Right renal cortex interstitium (tissue), 3 donors: ENCODE measurements at places on chromosomes 7 and 10. TPM values are rescaled to one million over a fixed set of nuclear protein-coding genes. Genes with fewer than 3 reads are reported as not detected.

Gene UCN3
- polyA plus RNA-seq, result 2.4 TPM

Gene PAXIP1
- 19.6 TPM for polyA plus RNA-seq

Gene OTUD1
- polyA plus RNA-seq, result 29.7 TPM

Gene EN2
- polyA plus RNA-seq, result 0.15 TPM

Gene SLC26A3
- 0.40 TPM for polyA plus RNA-seq

Gene KBTBD2
- polyA plus RNA-seq, result 60.5 TPM

Gene COL1A2
- 651 TPM for polyA plus RNA-seq

Gene PLPP4
- 6.2 TPM for polyA plus RNA-seq

Gene CALHM1
- 0.07 TPM for polyA plus RNA-seq

Gene MSMB
- polyA plus RNA-seq, result not detected

Gene COL28A1
- 9.8 TPM for polyA plus RNA-seq

Gene SMIM30
- polyA plus RNA-seq, result 103 TPM

- no peak for DNase-seq
Measured at GRCh38 chr7:132141109-132141508, 435.2 kb downstream of the PLXNA4 start.

DNA sequence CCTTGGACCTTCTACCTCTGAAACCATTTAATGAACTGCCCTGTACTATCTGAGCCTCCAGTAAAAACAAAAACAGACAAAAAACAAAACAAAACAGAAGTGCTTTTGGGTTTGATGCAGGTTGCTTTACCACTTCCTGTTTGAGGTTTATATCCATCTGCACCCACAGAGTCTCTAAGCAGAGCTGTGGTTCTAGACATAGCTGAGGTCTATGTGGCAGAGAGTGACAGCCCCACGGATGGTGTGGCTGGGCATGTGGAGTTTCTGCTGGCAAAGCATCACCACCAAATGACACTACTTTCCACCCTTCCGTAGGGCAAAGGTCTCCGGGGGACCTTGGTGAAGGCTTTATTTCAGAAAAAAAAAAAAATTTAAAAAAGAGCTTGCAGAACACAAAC, 754.2 kb downstream of the GRID1 start:
- no peak for DNase-seq

DNA sequence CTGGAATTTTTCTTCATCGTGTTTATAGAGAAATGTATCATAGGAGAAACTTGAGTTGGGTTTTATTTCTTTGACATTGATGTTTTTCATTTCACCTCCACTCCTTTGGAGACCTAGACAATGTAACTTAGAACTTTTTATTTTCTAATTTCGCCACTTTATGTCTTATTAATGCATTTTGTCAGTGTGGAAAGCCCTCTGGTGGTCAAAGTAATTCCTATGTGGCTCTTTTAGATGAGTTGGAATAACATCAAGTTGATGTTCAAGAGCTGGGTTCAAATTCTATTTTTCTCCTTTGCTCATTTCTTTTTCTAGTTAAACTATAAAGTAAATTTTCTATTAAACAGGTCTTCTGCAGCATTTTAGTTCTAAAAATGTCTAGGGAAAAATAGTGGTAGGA, 478.6 kb downstream of the LRMDA start:
- no peak for DNase-seq

DNA sequence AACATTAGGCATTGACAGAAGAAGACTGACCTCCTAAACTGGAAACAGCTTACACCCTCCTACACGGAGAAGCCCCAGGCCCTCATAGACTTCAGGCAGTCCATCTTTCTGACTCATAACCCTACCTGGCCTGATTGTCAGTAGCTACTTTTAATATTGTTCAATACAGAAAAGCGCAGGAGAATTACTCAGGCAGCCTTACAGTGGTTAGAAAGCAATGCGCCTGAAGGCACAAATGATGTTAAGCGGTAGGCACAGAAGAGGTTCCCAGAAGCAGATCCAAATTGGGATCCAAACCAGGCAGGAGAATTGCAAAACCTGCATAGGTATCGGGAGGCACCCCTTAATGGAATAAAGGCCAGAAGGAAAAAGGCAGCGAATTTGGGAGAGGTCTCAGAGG, 5.4 kb upstream of the CYREN start:
- no peak for DNase-seq

GRCh38 chr10:79077488-79078173, 8.9 kb downstream of the ZMIZ1 start:
- DNase-seq, result no peak

GRCh38 chr10:88131511-88132139, 268.2 kb downstream of the PTEN start:
- no peak for DNase-seq

GRCh38 chr7:155323001-155323638, 25.4 kb downstream of the INSIG1 start:
- DNase-seq, result no peak

GRCh38 chr10:16481052-16481728, 40.5 kb downstream of the C1QL3 start:
- no peak for DNase-seq

DNA sequence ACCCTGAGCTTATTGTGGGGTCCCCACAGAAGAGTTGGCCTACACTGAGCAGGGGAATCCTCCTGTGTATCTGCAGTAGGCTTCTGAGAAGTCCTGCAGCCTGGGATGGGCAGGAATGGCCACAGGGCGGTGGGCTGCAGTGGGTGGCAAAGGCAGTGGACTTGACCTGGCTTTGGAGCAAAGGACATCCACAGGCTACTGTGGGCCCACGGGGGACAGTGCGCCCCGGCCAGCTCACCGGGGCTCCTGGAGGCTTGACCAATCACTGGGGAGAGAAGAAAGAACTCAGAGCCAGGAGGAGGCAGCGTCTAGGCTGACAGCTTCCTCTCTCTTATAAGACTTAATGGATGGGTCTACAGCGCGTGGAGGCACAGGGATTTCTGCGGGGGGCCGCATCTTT, 488.8 kb upstream of the MGMT start:
- no peak for DNase-seq

GRCh38 chr7:84110400-84110799, 84.2 kb downstream of the SEMA3A start:
- no peak for DNase-seq

GRCh38 chr7:159140170-159140910, 4.3 kb downstream of the VIPR2 start:
- no peak for DNase-seq

DNA sequence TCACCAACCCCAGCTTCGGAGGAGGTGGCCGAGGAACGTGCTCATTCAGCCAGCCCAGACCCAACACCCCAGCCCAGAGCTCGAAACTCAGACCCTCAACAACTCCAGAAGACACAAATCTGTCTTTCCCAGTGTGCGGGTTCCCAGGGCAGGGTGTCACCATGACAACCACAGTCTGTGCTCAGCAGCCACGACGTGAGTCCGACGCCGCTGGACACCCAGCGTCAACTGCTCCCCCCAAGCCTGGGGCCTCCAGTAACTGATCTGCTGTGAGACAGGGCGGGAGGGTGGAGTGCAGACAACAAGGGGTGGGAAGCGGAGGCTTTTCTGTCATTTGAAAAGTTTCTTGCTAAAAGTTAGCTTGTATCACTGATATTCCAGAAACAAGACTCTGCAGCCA, 167.2 kb downstream of the MAD1L1 start:
- DNase-seq, result no peak

GRCh38 chr7:99579956-99580777, 17.9 kb upstream of the TMEM225B start:
- DNase-seq, result no peak

GRCh38 chr7:116740231-116740630, 68.2 kb downstream of the MET start:
- no peak for DNase-seq

DNA sequence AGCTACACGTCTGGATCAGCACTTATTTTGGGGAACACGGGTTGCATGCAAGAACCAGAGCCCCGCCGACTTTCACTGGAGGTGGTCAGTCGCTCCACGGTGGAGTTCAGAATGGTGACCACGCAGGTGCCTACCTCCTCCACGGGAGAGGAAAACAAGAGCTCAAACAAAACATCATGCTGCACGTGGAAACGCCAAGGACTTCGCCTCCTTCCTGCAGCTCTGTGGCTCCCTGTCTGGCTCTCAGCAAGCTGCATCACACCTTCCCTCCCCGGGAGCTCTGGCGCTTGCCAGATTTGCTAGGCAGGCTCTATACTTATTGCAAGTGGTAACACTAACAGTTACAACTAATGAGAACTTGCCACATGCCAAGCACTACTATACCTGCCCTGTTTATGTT, 26.0 kb downstream of the GSDME start:
- DNase-seq, result no peak

GRCh38 chr7:20021831-20022230, 195.4 kb downstream of the MACC1 start:
- no peak for DNase-seq

GRCh38 chr10:108399465-108399864, 1235.0 kb upstream of the SORCS1 start:
- no peak for DNase-seq

DNA sequence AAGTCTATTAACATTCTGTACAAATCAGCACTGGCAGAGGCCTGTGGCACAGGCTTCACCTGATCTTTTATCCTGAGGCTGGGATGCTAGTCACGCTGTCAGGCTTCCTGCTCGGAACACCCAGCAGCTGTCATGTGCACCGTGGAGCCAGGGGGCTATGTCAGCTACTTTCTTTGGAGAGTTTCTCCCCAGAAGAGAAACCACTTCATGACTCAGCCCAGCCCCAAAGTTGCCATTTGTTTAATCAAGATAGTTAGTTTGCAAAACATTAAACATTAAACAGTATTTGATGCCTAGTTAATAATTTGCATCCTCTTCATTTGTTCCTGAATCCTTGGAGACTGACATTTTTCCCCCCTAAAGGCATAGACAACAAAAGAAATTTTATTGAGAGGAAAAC, at the start of gene HABP2:
TSS of gene HABP2 (plus strand) at position 353 of the 400 bp plus-strand sequence. CDS start 69 bp downstream, outside the sequence.
- no peak for DNase-seq

GRCh38 chr7:128161466-128162125, 79.5 kb upstream of the LEP start:
- no peak for DNase-seq

DNA sequence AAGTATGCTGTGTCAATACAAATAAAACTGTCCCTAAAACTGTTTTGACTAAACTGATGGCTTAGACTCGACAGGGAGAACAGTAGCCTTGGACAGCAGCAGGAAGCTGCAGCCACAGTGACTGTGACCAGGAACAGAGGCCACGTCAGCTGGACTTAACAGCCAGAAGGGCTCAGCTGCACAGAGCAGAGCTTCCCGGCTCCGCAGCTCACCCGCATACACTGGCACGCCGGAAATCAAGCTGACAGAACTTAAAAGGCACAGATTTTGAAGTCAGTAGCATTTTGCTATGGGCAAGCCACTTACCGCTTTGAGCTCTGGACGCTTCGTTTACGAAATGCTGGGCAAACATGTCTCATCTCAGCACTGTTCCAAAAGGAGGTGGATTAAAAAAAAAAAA, 769.7 kb upstream of the AUTS2 start:
- DNase-seq, result no peak

DNA sequence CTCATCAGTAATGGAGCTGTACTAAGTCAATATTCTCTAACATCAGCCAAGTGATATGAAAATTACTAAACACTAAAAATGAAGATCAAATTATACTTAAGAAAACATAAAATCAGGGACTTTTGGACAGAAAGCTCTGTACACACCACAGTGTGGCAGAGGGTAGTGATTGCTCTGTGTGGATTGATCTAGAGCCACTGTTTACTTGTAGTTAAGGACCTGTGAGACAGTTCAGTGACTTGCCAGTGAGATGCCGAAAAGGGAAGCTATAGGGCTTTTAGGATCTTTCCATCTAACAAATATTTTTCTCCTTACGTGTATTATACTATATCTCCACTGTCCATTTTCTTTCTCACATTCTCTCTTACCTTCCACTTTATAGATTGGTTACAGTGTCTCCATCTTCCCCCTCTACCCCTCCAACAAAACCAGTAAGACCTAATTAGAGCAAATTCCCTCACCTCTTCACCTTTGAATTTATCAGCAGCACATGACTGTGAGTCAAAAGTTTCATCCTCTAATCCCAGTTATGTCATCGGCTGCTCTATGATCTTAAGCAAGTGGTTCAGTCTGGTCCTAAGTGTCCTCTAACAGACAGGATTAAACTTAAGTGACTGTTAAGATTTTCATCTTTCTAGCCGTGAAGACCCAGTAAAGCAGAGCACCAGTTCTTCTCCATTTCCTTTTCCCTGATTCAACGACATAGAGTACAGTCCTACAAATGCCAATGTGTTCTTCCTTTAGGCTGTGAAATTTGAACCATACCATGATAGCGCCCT, 6.9 kb downstream of the PIK3CG start:
- DNase-seq, result no peak
